Activated CD8-positive, alpha-beta memory T cell treated with anti-CD3 and anti-CD28 coated beads for 1 hour (primary cell): ENCODE measurements at places on chromosomes 1 and 21.
A peak's percentile ranks its signal among the peaks of the same experiment; 100 is the strongest.

- DNase-seq: no peak
These were observed 1.9 kb upstream of the TLR5 start for GRCh38 chr1:223144914-223145313.

DNA sequence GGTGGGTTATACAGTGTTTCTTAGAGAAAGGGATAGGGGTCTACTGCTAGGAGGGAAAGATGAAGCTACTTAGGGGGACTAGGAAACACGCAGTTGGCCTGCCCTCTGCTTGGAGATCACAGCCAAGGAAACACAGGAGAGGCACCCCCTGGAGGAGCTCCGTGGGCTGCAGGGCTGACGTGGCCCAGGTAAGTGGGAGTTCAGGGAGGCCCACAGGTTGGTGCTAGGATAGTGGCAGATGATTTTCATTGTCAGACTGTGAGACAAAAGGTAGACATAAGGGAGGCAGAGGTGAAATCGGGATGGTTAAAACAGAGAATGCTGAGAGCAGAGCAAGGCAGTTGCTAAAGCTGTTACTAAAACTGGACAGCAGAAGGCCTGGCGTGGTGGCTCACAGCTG lies 463.0 kb downstream of the DSCAM start:
- DNase-seq: no peak

DNA sequence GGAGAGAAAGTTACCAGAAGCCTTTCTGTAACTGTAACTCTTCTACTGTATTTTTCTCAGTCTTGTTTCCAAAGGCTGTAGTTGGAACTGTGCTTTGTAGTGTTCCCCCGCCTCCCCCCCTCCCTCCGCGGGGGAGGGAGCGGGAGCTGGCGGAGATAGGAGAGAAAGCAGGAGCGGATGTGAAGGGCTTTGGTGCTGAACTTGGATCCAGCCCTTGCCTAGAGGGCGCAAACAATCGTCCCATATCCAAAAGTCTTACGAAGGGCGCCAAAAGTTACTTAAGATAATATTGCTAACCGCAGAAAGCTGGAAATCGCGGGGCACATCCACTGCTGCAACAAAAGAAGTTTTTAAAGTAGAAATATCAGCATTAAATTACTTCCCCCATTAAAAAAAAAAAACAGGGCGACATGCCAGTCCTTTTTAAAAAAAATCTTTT lies 2.4 kb upstream of the NFIA start:
- DNase-seq: no peak

GRCh38 chr21:27326301-27326700 lies 359.4 kb upstream of the ADAMTS5 start:
- DNase-seq: no peak

- no peak for DNase-seq
These were observed 45.6 kb downstream of the SUCO start for GRCh38 chr1:172578586-172578985.

GRCh38 chr1:178055779-178056471 lies 38.0 kb upstream of the RASAL2 start:
- no peak for DNase-seq

GRCh38 chr1:1429671-1430073 lies 5.8 kb upstream of the VWA1 start:
- DNase-seq: no peak

- peak; percentile 93 for DNase-seq
These were observed 733 bp upstream of the ZBTB7B start for GRCh38 chr1:155001675-155002463.

- no peak for DNase-seq
These were observed 38.2 kb upstream of the USH2A start for GRCh38 chr1:216461466-216461865.

- DNase-seq: no peak
These were observed at the start of gene TRPM2 for GRCh38 chr21:44353191-44353970. Gene TRPM2 (plus strand): TSS chr21:44353621. CDS start chr21:44353701, 80 bp downstream.

DNA sequence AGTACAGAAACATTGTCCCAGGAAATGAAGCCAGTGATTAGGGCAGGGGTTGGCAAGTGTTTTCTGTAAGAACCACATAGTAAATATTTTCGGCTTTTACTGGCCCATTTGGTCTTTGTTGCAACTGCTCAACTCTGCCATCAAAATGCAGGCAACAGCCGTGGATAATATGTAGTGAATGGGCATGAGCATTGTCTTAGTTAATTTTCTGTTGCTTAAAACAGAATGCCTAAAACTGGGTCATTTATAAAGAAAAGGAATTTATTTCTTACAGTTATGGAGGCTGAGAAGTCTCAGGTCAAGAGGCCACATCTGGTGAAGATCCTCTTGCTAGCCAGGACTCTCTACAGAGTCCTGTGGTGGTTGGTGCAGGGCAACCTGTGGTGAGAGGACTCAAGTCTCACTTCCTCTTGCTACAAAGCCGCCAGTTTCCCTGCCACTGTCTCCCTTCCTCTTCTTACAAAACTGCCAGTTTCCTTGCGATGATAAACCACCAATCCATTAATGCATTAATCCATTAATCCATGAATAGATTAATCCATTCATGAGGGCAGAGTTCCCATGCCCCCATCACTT lies 166.4 kb downstream of the PSMG1 start:
- DNase-seq: no peak

DNA sequence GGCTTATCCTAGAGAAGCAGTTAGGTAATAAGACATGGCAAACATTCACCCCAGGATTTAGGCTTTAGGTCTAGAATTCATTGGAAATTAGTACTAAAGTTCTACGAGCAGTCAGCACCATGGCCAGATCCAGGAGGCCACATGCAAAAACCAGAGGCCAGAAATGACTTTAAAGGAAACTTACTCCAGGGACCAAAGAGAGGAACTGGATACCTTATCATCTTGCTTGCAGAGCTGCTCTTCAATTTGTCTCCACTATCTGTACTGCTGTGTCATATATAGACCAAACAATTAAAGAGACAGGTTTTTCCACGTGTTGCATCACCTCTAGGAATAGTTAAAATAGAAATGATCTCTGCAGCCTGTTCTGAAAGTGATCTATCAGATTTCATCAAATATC lies 127.8 kb downstream of the LMX1A start:
- DNase-seq: no peak

DNA sequence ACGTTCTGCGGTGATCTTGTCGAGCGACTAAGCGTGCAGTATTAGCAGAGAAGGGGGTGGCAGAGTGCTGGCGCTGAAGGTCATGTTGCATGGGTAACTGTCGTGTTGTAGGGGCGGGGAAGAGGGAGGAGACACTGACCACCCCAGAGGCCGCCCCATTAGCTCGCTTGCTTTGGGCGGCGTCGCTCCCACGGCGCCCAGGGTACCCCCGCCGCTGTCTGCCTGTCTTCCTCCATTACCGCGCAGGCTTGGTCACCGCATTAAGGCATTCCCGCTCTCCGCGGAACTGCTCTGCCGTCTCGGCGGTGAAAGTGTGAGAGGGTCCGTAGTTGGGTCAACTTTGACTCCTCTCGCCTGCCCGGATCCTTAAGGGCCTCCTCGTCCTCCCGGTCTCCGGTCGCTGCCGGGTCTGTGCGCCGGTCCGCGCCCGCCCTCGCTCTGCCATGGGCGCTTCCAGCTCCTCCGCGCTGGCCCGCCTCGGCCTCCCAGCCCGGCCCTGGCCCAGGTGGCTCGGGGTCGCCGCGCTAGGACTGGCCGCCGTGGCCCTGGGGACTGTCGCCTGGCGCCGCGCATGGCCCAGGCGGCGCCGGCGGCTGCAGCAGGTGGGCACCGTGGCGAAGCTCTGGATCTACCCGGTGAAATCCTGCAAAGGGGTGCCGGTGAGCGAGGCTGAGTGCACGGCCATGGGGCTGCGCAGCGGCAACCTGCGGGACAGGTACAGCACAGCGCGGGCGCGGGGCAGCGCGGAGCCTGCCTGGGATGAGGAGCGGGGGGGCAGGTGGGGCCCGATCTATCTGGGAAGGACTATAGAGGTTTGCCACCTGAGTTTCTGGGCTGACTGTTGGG lies at the start of gene MTARC2:
Gene MTARC2, plus strand, starts transcription at position 234 of the 846 bp plus-strand sequence. Its CDS starts 210 bp downstream, at position 444.
- no peak for DNase-seq

- no peak for DNase-seq
These were observed 686 bp downstream of the MIIP start for GRCh38 chr1:12019858-12020509.

DNA sequence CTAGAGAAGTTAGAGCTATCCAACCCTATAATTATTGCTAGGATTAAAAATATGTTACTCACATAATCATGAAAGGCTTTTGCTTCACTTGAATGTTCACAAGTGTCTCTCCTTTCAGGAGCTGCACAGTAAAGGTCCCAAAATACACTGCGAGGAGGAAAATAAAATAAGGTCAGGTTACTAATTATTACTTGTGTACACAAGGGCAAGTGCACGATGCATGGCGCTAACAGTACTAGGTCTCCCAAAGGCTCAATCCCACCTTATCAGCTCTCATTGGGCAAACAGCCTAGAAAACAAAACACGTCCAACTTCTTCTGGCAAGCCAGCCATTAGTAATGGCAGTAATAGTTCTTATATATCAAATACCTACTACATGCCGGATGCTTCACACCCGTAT lies 4.4 kb downstream of the SSBP3 start:
- no peak for DNase-seq

GRCh38 chr1:4617506-4617905 lies 36.9 kb upstream of the AJAP1 start:
- DNase-seq: no peak

DNA sequence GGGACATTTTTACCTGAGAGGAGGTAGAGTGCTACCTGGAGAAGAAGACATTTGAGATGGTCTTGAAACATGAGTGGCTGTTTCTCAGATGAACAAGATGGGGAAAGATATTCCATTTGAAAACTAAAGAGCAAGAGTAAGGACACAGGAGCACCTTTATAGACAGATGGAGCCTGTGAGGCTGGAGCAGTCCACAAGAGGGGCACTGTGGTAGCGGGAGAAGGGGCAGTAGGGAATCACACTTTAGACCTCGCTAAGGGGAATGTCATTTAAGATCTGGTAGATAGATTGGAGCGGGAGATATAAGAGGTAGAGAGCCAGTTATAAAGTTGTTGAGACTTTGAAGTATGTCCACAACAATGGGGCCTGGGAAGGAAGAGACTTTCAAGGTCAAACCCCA lies 23.4 kb downstream of the DYNLT5 start:
- DNase-seq: no peak

GRCh38 chr1:157335056-157335455 lies 196.9 kb upstream of the ETV3 start:
- no peak for DNase-seq

- no peak for DNase-seq
These were observed 12.4 kb upstream of the SPATA1 start for GRCh38 chr1:84493747-84494146.

GRCh38 chr1:61184040-61184713 lies 101.8 kb downstream of the NFIA start:
- no peak for DNase-seq

DNA sequence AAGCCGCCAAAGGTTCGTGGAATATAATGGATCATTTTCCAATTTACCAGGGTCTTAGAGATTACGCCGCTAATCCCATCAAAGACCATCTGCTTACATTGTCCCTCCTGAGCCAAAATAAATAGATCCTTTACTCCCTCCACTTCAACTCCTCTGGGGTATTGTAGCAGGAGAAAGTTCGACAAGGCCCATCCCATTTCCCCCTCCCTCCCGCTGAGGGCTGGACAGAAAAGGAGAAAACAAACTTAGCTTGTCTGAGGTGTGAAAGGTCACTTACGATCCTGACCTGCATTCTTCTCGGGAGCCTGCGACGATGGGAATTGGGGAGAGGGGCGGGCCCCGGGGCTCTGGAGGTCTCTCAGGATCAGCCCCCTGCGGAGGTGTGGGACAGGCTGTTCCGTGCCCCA lies 60.8 kb downstream of the MEF2D start:
- no peak for DNase-seq

DNA sequence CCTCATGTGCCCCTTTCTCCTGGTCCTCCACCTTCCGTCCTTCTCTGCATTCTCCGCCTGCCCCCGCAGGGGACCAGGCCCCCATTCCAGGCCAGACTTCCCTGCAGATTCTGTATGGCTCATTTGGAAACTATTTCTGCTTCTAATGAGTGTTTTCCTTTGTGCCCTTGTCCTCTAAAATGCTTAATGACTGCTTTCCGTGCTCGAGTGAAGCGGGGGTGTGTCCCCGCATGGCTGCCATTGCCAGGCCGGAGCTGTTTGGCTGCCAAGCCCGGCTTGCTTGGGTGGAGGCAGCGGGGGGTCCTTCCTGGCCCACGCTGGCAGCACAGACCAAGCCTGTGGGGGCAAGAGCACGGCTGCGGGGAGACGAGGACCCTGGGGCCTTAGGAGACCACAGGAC lies 299.3 kb upstream of the VAMP3 start:
- no peak for DNase-seq

DNA sequence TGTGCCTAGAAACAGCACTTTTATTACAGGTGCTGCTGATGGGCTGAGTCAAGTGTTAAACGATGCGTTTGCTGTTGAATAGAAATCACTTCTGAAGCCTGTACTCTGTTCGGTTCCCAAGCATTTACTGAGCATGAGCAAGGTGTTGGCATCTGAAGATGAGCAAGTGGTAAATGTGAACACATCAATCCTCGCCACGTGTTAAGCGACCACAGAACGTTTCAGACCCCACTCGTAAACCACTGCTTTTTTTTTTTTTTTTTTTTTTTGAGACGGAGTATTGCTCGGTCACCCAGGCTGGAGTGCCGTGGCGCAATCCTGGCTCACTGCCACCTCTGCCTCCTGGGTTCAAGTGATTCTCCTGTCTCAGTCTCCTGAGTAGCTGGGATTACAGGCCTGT lies 241.2 kb downstream of the SETD4 start:
- no peak for DNase-seq

DNA sequence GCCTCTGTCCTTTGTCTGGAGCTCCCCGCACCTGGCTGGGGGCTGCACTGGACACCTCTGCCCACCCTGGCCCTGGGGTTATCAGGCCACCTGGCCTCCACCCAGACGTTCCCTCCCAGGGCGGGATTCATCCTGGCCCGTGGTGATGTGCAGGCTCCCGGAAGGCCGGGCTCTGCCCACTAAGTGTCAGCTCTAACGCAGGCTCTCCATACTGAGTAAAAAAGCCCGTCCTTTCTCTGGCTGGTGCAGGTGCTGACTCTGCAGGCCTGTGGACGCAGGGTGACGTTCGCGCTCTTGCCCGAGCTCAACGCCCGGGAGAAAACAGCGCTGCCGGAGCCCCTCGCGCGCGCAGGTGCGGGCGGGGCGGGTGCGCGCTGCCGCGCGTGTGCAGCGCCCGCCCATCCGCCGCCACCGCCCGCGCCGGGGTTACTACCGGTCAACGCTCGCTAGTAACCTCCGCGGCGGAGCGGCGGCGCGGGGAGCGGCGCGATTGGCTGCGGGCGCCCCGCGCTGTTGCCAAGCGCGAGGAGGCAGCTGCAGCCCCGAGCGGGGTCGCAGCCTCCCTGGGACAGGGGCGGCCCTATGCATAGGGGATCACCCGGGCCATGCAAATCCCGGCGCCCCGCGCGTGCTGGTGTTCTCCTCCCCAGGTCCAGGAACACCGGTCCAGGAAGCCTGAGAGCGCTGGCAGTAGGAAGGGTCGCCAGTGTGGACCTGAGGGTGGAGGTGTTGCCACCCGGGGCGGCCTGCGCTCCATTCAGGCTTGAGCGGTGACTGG lies 15.7 kb downstream of the ABCG1 start:
- DNase-seq: peak; percentile 63

DNA sequence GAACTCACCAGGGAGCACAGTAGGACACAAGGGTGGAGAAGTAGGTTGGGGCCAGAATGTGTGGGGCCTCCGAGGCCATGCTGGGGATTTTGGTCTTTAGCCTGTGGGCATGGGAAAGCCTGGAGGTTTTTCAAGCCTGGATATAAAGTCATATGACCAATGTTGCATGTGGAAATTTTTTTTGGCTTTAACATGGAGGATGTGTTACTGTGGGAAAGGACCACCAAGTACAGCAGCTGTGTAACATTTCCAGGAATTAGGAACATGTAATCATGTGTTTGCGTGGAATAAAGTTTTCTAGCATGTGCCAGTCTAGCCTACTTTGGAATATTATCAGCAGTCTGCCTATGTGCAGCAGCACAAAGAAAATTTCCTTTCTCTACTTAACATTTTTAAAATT lies 78.5 kb downstream of the TNFSF18 start:
- no peak for DNase-seq
